SW 1271 (cell line): ENCODE measurements at places on chromosomes 11 and 22.

DNA sequence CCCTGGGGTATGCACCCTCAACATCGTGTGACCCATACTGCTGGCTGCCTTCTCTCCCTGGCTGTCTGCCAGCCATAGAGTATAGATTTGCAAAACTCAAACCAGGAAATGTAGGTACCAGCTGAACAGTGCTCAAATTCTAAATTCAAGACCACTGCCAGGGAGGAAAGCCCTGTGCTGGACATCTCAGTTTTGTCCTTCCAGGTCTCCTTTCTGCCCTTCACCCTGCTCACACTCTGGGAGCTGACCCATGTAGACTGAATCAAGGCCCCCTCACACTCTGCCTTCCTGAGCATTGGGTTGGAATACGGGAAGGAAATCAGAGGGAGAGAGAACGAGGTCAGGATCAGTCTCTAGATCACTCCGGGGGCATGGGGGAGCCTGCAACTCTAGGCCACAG, 12.4 kb upstream of the DRD2 start:
- no peak for DNase-seq

DNA sequence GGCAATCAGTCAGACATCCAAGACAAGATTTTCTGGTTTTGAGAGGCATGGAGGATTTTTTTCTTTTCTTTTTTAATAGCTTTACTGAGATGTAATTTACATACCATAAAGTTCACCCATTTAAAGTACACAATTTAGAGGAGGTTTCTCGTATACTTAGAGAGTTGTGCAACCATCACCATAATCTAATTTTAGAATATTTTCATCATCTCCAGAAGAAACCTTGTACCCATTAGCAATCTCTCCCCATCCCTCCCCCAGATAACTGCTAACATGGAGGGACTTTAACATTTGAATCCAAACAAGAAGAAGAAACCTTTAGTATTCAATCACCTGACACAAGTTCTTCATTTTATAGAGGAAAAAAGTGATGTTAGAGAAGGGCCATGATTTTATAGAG, 83.6 kb downstream of the CLPB start:
- no peak for DNase-seq

DNA sequence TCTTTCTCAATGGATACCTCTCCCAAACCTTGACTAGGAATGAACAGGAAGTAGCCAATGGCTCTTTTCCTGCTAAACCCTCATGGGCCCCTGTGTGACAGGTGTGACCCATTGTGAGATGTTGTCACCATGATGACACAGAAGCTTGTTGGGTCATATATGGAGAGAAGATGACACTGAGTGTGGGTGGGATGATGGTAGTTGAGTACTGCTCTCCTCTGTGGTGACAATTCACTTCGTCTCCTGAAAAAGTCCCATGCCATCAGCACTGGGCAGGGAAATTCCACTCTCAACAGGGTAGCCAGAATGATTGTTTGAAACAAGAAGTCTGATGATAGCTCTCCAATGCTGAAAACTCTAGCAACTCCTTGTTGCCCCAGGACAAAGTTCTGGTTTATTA, 94.0 kb upstream of the SEZ6L start:
- no peak for DNase-seq

- DNase-seq = no peak
Observed at GRCh38 chr11:121420398-121420797, 31.7 kb upstream of the SORL1 start.

- DNase-seq = no peak
Observed at GRCh38 chr11:97019754-97020153, 629.9 kb downstream of the JRKL start.

DNA sequence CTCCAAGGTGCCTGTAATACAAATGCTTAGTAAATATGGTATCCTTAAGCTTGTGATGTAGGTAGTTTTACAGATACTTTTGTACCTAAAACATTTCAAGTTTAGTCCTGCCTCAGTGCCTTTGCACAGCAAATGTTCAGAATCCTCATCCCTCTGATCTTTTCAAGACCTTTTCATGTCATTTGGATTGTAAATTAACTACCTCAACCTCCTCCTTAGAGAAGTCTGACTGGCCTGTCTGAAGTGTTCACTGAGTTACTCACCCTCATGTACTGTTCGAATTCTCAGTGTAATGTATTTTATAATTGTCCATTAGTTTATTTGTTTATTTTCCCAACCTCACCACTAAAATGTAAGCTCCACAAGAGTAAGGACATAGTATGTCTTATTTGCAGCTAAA, 147.5 kb downstream of the ELP4 start:
- DNase-seq = no peak

GRCh38 chr11:9626496-9627394, 37.1 kb upstream of the SWAP70 start:
- no peak for DNase-seq

GRCh38 chr11:61194169-61194671, 9.1 kb upstream of the PGA3 start:
- DNase-seq = no peak

DNA sequence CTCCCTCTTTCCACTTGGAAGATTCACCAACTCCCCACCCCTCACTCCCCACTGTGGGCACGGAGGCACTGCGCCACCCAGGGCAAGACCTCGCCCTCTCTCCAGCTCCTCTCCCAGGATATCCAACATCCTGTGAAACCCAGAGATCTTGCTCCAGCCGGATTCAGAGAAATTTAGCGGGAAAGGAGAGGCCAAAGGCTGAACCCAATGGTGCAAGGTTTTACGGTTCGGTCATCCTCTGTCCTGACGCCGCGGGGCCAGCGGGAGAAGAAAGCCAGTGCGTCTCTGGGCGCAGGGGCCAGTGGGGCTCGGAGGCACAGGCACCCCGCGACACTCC, 397 bp upstream of the CD44 start:
- DNase-seq = peak; percentile 67

DNA sequence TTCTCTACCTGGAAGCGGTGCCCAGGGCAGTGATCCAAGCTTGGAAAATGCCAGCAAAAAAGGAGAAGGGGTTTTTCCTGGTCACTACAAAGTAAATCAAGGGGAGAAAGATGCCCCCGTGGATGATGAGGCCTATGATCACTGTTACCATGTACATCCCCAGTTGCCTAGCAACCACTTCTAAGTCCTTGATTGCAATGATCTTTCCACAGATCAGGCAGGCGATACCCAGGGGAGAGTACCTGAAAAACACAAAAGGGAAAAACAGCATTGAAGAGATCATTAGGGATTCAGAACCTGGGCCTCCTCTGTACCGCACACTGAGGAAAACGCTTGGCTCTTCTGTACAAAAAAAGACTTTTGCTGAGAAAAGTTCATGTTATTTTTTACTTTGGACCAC, 127.1 kb downstream of the SLC1A2 start:
- no peak for DNase-seq
